Heart left ventricle (tissue), 16 donors: ENCODE measurements at places on chromosomes 13 and 19. TPM values are rescaled to one million over a fixed set of nuclear protein-coding genes. Genes with fewer than 3 reads are reported as not detected.

Gene LGALS4
- 1.3 TPM for total RNA-seq

Gene TEKTIP1
- not detected for total RNA-seq

Gene FFAR3
- total RNA-seq = not detected

- no peak overlapping the region for H3K4me3 ChIP-seq
- DNase-seq = no peak
- H3K36me3 ChIP-seq = no peaks in the 10 kb centered on the region
- H3K4me1 ChIP-seq = peaks cover 15% of the 10 kb centered on the region
- H3K27me3 ChIP-seq = no peaks in the 10 kb centered on the region
These were observed 74.2 kb upstream of the CSNK1A1L start for GRCh38 chr13:37179645-37180044.

DNA sequence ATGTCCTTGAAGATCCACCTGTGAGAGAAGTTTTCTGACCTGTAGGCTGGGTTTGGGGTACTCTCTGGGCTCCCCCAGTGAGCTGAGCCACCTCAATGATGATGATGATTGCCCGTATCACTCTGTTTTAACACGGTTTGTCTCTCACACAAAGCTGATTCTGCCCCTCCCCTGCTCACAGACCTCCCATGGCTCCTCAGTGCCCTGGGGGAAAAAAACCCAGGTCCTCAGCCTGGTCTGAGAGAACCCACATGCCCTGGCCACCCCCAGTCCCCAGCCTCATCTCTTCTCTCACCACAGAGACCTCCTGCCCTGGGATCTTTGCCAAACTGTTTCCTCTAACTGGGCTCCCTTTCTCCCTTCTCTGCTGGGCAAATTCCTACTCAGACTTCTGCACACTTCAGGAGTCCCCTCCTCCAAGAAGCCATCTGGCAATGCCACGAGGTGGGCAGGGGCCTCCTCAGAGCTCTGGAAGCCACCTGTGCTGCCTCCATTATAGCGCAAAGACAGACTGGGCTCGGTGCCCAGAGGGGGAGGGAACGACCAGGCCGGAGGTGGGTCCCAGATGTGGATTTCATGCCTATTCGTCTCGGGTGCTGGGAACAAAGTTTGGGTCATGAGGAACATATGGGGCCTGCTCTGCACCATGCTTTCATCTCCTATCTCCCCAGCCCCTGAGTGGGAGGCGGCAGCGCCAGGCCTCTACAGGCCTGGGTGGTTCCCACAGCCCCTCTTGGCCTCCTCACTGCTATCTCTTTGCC lies 8.5 kb upstream of the CA11 start:
- no peaks in the 10 kb centered on the region for H3K27me3 ChIP-seq
- no peaks in the 10 kb centered on the region for H3K36me3 ChIP-seq
- H3K4me1 ChIP-seq = no peaks in the 10 kb centered on the region
- DNase-seq = no peak
- H3K27ac ChIP-seq = no peak overlapping the region

DNA sequence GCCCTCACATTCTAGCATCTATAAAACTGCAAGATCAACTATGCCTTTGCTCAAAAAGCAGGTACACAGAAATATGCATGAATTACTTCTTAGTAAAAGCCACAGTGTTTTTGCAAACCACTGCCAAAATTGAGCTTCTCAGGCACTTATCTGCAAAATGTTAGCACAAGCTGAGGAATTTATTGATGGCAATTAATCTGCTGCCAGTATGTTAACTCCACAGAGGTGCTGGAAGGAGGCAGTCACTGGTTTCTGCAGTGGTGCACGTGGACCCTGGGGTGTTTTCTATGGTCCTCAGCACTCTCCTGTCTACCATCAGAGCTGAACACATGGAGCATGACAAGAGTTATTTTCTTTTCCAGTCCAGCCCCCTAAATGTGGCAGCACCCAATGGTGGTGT lies 44.2 kb downstream of the CLDN10 start:
- no peak for DNase-seq
- H3K27me3 ChIP-seq = no peaks in the 10 kb centered on the region
- no peak overlapping the region for H3K4me3 ChIP-seq
- H3K36me3 ChIP-seq = no peaks in the 10 kb centered on the region
- no peaks in the 10 kb centered on the region for H3K4me1 ChIP-seq

GRCh38 chr13:30863231-30863630 lies 42.8 kb upstream of the MEDAG start:
- no peak overlapping the region for H3K4me3 ChIP-seq
- H3K36me3 ChIP-seq = no peaks in the 10 kb centered on the region
- no peaks in the 10 kb centered on the region for H3K27me3 ChIP-seq
- H3K4me1 ChIP-seq = peaks cover 9% of the 10 kb centered on the region
- H3K27ac ChIP-seq = no peak overlapping the region
- no peak for DNase-seq

DNA sequence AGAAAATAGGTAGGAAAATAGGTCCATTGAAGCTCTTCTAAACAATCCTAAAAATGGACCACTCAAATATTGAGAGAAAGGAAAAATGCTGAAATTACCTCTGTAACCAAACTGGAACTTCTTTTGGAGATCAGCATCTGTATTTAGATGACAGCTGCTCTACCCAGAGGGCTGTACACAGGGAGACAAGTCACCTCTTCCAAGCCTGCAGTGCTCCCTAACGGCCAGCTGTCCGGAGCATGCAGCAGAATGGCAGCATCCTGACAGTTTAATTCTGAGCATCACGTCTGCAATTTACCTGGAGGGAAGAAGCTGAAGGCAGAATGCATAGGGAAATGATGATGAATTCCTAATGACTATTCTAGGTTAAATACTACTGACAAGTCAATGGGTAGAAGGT lies 62.8 kb upstream of the DIAPH3 start:
- DNase-seq = no peak
- H3K27ac ChIP-seq = no peak overlapping the region
- no peaks in the 10 kb centered on the region for H3K36me3 ChIP-seq
- no peaks in the 10 kb centered on the region for H3K4me1 ChIP-seq
